ENCODE measurements at places on chromosomes 11 and 22.

DNA sequence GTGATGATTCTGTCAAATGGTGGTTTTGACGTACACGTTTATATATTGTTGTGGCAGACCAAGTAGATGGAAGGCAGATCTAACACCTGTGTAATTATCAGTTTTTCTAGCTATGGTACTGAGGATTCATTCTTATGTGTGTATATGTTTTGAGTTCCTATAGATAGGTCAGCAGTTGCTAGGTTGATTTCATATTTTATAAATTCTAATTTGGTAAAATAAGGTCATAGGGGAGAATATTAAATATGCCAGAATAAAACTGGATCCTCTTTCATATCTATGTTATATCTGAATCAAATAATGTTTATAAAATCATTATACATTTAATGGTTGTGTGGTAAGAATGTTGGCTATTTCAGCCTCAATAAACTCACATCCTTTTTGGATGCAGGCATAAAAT, 27.6 kb downstream of the HIPK3 start:
- no peak for DNase-seq

DNA sequence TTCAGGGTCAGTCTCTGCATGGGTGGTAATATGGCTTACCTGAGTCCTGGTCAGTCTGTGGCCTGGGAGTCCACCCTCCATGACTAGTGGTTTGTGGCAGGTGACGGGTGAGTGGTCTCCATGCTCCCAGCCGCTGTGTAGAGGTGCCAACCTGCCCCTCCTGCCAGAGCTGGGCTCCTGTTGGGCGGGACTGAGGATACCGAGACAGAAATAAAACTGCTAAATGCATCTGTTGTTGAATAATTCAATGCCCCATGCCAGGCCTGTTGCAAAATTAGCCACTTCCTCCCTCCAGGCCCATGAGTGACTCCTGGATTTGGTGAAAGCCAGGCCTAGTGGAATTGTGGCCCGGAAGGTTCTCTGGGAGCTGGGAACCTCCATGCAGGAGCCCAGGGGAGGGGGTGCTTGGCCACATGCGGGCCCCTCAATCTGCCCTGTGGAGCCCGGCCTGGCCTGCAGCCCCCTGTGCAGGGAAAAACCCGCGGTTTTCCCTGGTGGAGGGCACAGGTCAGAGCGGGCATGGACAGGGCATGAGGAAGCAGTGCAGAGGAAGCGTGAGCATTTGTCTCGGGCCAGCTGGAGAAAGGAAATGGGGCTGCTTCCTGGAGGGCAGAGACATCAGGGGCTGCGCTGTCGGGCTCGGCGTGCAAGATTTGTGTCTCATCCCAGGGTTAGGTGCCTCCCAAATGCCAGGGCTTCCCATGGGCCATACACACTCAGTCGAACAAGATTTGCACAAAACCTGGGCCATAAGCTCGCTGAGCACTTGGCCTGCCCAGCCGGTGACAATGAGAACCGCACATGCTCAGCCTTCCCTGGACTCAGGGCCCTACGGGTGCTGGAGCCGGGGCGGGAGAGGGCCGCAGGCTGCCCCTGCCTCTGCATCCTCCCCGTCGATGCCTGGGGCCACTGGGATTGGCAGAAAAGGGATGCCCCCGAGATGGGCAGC, 66.9 kb downstream of the KCNQ1 start:
- DNase-seq, result no peak

DNA sequence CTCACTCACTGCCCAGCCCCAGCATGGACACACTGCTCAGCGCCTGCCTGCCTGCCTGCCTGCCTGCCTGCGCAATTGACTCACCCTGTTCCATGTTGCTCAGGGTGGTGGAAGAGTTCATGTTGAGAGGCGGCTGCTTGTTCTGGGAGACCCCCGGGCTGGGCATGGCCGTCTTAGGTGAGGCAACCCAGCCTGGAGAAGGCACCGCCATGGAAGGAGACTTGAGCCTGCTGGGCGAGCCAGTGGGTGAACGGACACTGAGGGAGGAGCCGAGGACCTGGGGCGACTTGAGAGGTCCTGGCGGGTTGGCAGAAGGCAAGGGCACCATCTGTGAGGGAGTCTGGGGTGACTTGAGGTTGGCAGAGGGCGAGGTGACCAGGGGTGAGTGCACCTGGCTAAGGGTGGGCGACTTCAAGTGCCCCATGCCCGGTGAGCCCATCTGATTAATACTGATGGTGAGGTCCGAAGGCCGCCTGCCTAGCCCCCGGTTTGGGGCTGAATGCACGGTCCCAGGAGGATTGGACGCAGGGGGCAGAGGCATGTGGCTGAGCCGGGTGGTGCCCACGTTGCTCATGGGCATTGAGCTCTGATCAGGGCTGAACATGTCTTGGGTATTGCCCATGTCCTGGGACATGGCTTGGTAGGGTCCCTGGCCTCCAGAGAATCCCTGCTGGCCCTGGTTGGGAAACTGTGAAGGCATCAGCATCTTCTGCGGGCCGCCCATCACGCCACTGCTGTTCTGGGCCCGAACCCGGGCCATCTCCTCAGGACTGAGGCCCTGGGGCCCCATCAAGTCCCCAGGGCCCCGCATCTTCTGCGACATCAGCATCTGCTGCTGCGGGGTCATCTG, 17.1 kb downstream of the CXCR5 start:
- DNase-seq, result no peak

DNA sequence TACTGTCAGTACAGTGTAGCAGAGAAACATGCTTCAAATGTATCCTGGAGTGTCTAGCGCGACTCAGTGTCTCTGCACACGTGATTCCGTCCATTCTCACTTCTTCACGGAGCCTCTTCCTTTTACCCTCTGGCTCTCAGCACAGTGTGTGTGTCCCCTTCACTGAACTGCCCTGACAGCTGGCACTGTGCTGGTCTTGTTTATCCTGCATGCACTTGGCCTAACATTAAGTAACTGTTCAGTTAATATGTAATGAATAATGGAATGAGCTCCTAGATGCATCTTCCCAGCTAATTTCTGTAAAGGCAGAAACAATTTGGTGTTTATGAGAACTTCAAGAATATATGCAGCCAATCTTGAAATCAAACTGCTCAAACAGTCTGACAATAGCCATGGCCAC, 44.4 kb downstream of the KMT5B start:
- DNase-seq, result no peak

DNA sequence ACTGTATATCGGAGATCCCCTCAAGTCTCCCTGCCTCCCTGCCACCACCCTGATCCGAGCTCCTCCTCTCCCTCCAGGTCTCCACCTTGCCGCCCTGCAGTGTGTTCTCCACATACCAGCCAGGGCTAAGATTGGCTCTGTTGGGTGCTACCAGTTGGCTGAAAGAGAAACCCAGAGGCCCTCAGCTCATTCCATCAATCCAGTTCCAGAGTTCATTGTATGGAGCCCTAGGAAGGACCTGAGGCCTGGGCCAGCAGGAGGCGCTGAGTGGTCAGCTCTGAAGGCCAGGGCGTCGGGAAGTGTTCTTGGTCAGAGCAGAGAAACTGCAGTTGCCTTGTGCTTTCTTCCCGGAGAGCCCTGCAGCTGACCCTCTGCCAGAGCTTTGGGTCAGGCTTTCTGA, 2.2 kb upstream of the TOP3B start:
- DNase-seq, result no peak

- peak; percentile 50 for DNase-seq
Observed at GRCh38 chr11:46906609-46907041, 11.7 kb downstream of the LRP4 start.

GRCh38 chr11:83044958-83045712, 26.6 kb downstream of the RAB30 start:
- peak; percentile 54 for DNase-seq

- DNase-seq, result no peak
Observed at GRCh38 chr22:38311323-38311620, 6.0 kb downstream of the CSNK1E start.

GRCh38 chr22:41968601-41969000, 642 bp upstream of the SEPTIN3 start:
- no peak for DNase-seq

DNA sequence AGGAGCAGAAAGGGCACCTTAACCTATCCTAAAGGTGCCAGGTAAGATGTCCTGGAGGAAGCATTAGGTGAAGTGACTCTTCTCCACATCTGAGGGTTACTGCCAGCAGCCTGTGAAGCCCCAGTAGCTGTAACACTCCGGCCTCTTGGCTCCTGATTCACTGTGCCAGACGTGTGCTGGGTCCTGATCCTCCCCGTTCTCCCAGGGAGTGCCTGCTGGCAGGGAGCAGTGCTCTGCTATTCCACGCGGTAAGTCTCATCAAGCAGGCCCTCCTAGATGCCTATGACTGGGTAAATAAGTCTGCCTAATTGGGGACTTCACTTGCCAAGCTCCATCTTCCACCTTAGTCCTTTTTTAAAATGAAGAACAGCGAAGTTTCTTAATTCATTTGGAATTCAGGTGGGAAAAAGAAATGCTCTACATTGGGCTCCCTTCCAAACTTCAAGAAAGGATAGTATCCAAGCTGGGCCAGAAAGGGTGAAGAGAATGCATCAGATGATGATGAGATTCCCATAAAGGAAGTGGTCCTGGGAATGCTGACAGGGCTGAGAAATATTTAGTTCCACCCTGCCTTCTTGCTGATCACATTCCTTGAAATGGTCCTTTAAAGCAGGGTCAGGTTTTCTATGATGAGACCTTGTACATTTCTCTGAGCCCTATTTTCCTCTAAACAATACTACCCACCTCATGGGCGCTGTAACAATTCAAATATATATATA, 188.0 kb downstream of the MAML2 start:
- peak; percentile 76 for DNase-seq
